ENCODE measurements at places on chromosomes 5 and 9.

- no peak for DNase-seq
These were observed 564.0 kb upstream of the KLF4 start for GRCh38 chr9:108053555-108054061.

GRCh38 chr9:106797299-106797698, 65.7 kb upstream of the ZNF462 start:
- no peak for DNase-seq

DNA sequence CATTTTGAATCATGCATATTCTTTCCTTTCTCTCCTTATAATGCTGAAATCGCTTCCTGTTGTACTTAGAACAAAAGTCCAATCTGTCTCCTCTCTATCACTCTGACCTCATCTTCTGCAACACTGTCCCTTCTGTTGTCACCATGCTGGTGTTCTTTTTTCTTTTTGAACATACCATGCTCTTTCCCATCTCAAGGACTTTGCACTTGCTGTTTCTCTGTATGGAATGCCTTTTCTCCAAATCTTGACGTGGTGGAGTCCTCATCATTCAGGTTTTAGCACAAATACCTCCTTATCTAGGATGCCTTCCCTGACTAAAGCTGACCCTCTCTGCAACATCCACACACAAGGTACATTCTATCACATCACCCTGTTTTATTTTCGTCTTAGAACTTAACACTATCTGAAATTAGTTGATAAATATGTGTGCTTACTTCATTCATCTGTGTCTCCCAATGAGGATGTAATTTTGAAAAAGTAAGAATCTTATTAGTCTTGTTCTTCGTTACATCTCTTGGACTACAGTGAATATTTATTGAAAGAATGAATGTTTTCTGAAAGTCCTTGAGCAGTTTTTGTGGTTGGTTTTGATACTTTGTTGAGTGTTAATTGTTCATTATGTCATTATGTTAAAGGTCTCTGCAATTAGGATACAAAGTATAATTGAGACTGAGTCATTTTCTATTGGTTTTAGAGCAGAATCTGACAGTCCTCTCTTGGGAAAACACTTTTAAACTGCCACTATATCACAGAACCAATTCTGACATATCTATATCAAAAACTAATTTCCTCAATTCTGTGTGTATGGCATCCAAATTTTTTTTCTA, 145.3 kb upstream of the RASA1 start:
- no peak for DNase-seq

- DNase-seq: peak; percentile 52
These were observed 4.8 kb downstream of the GM2A start for GRCh38 chr5:151257731-151258181.

DNA sequence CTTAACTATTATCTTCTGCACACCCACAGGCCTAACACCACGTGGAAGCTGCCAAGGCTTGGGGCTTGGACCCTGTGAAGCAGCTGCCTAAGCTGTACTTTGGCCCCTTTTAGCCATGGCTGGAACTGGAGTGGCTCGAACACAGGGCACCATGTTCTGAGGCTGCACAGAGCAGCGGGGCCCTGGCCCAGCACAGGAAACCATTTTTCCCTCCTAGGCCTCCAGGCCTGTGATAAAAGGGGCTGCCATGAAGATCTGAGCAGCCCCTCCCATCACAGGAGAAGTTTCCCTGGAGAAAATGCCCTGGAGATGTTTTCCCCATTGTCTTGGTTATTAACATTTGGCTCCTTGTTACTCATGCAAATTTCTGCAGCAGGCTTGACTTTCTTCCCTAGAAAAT, 126.3 kb downstream of the MELK start:
- DNase-seq: no peak

DNA sequence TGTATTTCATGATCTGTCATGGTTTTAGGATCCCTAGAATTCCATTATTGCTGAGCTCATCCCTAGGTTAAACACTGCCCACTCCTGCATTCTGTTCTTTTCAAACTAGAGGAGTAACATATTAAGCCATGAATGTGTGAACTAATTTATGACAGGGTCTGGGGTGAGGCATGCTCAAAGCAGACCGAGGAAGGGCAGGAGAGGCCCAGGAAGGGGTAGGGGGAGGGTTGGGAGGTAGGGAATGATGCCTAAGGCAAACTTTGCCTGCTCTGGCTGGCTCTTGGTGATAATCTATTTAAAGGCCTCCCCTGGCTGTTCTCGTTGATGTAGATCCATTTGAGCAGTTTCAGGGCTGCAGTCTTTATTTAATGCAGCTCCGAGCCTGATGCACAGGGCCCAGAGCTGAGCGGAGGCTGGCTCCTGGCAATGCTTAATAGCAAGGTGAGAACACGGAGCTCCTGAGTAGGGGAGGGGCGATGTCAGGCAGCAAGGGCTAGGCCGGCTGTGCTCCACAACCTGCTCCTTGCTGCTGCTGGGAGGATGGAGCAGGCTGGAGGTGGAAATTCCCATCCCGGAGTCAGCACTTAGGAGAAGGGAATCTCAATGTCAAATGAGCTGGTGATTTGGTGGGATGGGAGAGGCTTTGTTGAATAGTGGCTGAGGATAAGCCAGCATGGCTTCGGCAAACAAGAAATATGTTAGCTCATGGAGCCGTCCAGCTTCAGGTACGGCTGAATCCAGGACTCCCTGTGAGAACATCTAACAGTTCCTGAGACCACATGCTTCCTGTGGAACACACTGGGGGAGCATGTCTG, 73.2 kb upstream of the UNC5A start:
- no peak for DNase-seq

DNA sequence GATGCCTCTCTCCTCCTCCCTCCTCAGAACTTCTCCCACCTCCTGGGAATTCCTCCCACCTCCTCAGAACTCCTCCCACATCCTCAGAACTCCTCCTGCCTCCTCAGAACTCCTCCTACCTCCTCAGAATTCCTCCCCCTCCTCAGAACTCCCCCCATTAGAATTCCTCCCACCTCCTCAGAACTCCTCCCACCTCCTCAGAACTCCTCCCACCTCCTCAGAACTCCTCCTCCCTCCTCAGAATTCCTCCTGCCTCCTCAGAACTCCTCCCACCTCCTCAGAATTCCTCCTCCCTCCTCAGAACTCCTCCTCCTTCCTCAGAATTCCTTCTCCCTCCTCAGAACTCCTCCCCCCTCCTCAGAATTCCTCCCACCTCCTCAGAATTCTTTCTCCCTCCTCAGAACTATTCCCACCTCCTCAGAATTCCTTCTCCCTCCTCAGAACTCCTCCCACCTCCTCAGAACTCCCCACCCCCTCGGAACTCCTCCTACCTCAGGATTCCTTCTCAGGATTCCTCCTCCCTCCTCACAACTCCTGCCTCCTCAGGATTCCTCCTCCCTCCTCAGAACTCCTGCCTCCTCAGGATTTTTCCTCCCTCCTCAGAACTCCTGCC, 23.9 kb downstream of the SLC46A2 start:
- DNase-seq: no peak

- no peak for DNase-seq
These were observed 75.7 kb upstream of the SAP30L start for GRCh38 chr5:154370119-154370518.

DNA sequence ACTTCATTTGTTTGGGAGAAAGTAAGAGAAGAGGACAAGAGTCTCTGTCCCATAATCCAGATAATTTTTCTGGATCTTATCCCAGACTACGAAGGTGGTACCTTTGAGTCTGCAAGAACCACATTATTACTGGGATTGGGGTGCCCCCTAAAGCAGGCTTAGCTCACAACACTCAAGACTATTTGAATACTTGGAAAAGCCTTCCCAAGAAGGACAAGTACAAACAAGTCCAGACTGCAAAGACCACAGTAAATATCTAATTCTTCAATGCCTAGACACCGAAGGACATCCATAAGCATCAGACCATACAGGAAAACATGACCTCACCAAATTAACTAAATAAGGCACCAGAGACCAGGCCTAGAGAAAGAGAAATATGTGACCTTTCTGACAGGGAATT, 40.2 kb upstream of the TMED7 start:
- no peak for DNase-seq

GRCh38 chr9:36659500-36659899, 86.8 kb downstream of the MELK start:
- peak; percentile 32 for DNase-seq

- no peak for DNase-seq
These were observed 175.0 kb downstream of the SSBP2 start for GRCh38 chr5:81575924-81576323.

DNA sequence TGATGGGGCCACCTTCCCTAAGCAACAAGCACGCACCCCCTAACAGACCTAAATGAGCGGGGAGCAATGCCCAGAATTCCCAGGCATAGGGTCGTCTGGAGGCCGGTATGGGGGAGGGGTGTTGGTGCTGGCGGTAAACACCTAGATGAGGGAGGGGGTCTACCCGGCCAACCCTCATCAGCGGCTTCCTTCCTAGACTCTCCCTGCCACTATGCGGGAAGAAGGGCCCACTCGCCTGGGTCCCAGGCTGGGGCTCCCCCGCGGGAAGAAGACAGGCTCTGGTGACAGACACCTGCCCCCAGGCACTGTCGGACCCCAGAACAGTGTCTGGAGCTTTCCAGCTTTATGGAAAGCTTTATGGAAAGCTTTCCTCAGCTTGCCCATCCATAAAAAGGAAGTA, 519.0 kb upstream of the SEMA6A start:
- DNase-seq: no peak

- peak; percentile 98 for DNase-seq
These were observed at the start of gene FCHO2 for GRCh38 chr5:72955768-72956323. FCHO2 (plus strand) TSS chr5:72956041; CDS start chr5:72956097, 56 bp downstream.

- peak; percentile 74 for DNase-seq
These were observed 36.5 kb upstream of the EQTN start for GRCh38 chr9:27333241-27334052.

DNA sequence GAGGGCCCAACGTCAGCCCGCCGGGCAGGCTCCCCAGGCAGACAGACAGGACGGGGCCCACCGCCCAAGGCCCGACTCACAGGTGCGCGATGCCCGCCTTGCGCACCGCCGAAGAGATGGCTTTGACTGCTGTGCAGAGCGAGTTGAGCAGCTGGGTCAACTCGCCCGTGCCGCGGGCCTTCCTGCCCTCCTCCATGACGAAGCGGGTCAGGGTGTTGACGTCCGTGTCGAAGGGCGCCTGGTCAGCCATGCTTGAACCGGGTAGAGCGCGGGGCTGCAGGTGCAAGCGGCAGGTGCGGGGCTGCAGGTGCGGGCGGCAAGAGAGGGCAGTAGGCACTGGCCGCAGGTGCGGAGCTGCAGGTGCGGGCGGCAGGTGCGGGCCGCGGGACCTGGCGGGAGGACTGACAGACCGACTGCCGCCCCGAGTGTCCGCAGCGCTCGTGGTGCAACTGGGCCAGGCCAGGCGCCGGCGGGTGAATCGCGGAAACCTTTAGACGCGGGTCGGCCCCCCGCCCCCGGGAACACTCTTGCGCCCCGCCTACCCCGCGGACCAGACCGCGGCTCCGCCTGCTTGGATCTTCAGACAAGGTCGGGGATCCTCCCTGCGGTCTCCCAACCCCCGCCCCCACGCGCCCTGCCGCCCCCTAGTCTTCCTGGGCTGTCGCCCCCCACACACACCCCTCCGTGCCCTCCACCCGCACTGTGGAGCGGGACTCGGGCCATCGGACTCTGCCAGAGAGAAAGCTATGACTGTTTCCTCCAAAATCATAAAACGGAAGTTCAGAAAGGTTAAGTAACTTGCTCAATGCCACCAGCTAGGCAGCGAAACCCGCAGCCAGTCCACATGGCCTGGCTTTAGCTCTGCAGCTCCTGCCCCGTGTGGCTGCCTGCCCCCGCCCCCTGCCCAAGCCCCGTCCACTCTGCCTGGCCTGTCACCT, at the start of gene FBP1:
TSS of gene FBP1 (minus strand) at position 458 of the 938 bp plus-strand sequence. CDS start at position 250, 208 bp downstream.
- DNase-seq: peak; percentile 58

DNA sequence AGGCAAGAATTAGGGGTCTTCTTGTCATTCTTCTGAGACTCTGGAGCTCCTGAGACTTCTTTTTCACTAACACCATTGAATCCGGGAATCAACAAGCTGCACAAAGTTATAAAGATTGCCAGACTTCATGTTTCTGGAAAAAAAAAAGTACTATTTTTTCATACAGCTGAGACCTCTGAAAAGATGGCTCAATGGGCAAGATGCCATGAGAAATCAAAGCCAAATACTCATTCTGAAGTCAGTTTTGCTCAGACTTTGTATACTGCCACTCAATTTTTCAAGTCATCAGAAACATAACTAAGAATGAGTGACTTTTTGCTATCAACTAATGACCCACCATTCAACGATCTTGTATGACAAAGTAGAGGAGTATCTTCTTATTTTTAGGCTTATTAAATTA, 512.0 kb downstream of the RAB3C start:
- DNase-seq: no peak

- DNase-seq: no peak
These were observed 30.6 kb upstream of the ASS1 start for GRCh38 chr9:130414081-130414731.

DNA sequence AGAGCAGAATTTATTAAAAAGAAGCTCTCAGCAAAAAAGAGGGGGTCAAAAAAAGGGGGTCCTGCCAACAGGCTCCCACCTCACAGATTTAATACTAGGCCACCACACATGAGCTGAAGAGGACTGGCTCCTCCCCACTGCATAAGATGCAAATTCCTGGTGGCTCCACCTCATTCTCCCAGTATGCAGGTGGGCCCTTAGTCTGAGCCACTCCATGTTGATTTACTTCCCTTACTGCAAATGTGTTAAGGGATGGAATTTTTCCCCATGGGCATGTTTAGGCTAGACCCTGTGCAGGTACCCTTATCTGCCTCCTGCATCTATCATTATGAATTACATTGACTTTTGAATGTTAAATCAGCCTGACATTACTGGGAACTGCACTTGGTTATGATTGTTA, 82.9 kb downstream of the ISOC1 start:
- no peak for DNase-seq

- DNase-seq: no peak
These were observed 86.8 kb upstream of the MEGF10 start for GRCh38 chr5:127203818-127204217.

DNA sequence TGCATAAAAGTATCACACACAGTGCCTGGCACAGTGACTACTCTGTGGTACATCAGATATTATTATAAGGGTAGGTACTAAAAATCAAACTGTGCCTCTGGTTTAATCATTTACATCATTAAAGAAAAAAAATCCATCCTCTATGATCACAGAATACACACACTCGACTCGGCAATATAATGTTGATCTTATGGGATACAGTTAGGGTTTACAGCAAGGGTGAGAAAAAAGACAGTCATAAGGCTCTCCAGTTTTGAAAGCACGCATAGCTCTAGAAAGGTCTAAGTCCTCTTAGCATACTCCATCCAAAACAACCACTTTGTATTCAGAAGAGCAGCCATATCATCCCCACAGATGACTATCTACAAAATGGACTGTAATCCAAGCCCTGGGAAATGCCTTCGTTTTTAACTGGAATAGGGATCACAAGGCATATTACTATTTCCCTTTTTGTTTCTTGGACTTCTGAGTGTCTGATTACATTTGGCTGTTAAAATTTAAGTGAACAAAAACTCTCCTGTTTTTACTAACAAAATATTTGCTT, 26.6 kb downstream of the TRPM3 start:
- DNase-seq: no peak

Measured in GM20000 (cell line).